ENCODE measurements at places on chromosomes 11 and 22.

- no peak for DNase-seq
These were observed 16.9 kb downstream of the RSPH14 start for GRCh38 chr22:23124611-23125511.

GRCh38 chr11:116687458-116688201, 85.2 kb downstream of the BUD13 start:
- peak; percentile 47 for DNase-seq

GRCh38 chr11:120576606-120577005, 65.1 kb downstream of the GRIK4 start:
- no peak for DNase-seq

- DNase-seq, result no peak
These were observed 5.8 kb upstream of the KDM2A start for GRCh38 chr11:67113231-67113721.

GRCh38 chr11:72653649-72654048, 20.6 kb downstream of the PDE2A start:
- no peak for DNase-seq

GRCh38 chr11:86287468-86287796, 14.6 kb upstream of the HIKESHI start:
- DNase-seq, result no peak

DNA sequence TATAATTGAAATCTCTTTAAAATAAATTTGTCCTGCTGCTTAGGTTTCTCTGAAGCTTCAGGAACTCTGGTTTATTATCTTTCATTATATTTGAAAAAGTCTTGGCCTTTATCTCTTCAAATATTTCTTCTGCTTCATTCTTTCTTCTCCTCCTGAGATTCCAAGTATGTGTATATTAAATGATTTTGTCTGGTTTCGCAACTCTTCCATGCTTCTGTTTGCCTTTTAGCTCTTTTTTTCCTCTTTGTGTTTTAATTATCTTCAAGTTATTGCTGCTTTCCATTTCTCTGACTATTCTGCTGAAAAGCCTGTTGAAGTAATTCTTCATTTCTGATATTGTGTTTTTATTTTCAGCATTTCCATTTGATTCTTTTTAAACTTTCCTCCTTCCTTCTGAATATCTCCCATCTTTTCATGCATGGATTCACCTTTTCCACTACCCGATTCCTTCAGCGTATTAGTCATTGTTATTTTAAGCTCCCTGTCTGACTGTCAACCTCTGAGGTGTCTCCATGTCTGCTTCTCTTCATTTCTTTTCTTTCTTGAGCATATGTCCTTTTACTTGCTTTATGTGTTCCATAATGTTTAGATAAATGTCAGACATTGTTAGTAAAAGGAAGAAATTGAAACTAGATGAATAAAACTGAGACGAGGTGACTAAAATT, 46.6 kb upstream of the CTSC start:
- DNase-seq, result no peak

- no peak for DNase-seq
These were observed 13.1 kb downstream of the TBCEL start for GRCh38 chr11:121037016-121037415.

DNA sequence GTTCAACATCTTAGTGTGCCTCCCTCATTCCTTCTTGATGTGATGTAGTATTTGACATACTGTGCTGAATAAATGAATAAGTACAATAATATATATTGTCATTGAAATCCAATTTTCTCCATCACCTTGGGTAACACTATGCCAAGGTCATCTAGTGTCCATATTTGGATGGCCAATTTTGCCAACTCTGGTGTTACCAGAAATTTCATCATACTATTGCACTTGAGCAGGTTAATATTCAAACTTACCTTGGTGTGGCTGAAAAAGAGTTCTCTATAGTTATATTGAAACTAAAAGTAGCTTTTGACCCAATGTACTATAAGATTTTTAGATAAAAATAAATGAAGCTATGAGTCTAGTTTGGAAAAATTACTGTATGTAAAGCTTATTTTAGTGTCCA, 98.2 kb upstream of the SLC6A5 start:
- DNase-seq, result no peak

DNA sequence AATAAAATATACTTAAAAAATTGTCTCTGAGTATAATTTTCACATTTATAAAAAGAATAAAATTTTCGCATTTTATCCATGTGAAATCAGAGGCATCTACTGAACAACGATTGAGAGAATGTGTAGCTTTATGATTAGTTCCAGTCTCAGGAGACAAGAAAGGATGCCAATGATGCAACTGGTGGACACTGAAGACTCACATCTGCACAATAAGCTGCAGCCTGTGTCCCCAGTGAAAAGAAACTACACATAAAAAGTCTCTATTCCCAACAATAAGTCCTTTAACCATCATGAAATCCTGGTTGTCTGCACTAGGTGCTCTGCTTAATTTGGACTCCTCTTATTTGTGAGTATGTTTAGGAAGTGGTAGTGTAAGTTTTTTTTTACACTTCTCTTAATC, 22.0 kb downstream of the OR5AS1 start:
- DNase-seq, result no peak

- DNase-seq, result no peak
These were observed 413.6 kb downstream of the OPCML start for GRCh38 chr11:133118563-133119268.

GRCh38 chr11:27740362-27741013, 40.2 kb upstream of the BDNF start:
- DNase-seq, result no peak

DNA sequence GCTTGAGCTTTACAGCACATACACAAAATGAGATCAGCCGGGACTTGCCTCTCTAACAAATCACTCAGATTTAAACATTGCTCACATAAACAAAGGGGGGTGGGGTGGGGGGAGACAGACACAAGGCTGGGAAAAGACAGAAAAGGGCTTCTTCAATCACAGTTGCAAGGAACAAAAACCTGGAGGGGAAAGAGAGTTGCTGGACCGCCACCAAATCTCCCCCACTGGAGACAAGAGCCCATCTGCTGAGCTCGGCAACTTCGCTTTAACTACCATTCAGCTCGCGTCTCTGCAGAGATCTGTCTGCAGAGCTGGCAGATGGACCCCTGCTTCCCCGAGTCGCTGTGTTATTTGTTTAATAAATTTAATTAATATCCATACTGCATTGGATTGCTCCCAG, 165.0 kb downstream of the RCN1 start:
- DNase-seq, result no peak

DNA sequence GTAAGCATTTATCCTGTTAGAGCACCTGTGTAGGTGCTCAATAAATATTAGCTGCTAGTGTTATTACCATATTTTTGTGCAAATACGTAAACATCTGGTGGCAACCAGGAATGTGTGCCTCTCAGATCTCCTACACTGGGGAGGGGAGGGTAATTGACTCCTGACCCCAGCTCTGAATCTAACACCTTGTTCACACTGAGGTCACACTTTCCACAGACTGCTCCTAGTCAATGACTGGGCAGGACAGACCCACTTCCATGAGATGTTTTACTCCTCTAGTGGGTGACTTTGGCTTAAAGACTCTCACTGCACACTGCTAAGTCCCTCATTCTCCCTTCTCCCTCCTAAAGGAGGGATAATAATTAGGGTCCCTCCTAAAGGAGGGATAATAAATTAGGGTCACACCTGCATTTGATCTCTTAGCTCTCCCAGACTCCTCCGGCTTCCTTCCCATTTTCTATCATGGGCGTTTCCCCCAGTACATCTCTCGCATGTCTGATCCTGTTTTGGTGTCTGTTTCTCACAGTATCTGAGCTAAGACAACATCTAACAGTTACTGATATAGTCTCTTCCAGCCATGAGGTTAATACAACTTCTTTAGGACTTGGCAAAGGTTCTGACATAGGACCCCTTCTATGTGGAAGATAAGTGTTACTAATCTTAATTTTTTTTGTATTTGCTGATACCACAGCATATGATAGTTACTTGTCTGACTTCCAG, 8.0 kb downstream of the CSTPP1 start:
- DNase-seq, result no peak

GRCh38 chr22:29904020-29904419, 21.0 kb downstream of the MTMR3 start:
- no peak for DNase-seq

Data from NCI-H510A (cell line).